ENCODE measurements at places on chromosomes 3 and 15.

DNA sequence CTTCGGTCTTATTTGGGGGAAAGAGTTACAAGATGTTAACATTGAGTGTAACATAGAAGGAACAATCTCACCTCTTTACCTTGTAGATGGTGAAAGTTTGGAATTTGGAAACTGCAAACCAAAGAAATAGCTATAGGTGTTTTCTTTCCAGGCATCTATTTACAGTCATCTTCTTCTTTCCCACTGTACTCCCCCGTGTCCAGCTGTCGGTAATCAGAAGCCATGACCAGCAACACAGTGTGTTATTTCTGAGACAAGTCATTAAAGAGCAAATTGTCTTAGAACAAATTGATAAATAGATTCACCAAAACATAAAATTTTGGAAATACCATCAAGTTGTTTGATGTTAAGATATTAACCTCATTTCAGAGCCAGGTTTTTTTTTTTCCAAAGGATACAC, 590.5 kb upstream of the NAALADL2 start:
- no peak for DNase-seq

- DNase-seq, result peak; percentile 19
Measured at GRCh38 chr15:60511351-60512031, 32.5 kb upstream of the ICE2 start.

DNA sequence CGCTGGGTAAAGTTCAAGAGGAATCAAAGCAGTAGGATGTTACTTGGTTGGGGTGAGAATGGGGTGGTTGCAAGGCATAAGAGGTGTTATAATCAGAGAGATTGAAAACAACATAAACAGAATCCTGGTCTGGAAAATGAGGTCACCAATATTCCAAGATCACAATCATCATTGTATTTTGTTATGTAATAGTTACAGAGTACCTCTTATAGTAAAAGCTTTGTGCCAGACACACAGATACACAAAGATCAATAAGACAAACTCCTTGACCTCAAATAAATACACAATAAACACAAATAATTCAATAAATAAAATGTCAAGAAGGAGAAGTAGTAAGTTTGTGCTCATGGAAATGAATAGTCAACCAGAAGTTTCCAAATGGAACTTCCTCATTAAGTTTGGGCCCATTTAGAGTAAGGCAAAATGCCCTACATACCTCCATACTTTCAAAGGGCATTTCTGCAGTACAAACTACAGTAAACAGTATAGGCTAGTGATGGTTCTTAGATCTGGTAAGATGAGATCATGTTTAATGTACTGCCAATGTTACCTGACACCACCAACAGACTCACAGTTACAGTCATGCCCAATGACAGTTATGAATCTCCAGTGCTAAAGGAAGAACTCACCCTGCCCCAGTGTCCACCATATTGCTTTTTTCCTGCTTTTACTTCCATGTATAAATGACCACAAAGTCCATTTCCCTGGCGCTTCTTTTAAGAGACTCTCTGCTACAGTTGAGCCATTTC, 93.4 kb downstream of the KCNMB2 start:
- DNase-seq, result no peak

DNA sequence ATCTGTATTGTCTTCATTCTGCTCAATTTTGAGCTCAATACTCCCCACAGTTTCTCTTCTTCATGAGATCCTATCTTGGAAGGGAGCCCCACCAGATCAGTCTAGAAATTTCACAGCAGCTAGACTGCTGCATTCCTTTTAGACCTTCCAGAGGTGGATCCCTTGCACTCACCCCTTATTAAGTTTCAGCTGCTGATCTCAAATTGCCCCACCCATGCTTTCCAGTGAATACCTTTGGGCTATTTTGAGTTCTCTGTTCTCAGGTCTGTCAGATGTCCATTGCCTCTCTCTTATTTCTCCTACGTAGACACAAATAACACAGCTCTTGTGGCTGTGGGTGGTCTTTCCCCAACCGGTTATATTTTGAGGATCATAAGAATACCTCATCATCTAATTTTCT, 60.8 kb downstream of the GPR156 start:
- DNase-seq, result no peak

- peak; percentile 66 for DNase-seq
Measured at GRCh38 chr3:184757022-184757651, 45.3 kb upstream of the MAGEF1 start.

DNA sequence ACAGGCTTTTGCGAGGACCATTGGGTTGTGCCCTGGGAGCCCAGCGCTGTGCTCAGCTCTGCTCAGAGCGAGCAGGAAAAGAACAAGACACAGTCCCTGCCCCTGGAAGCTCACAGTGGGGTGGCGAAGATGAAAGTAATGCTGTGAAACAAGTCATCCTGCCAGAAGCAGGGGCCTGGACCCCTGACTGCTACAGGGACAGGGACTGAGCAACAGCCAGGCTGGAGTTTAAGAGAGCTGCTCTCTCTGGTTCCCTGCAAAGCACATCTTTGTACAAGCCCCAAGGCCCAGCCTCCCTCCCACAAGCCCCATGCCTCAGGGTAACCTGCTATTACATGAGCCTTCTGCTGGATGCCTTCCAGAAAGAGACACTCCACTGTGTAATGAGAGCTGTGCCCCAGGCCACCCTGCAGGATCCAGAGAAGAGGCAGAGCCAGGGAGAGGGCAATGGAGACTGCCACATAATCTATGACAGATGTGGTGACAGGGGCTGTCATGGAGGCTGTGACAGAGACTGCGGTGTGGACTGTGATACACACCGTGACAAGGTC, 7.1 kb upstream of the HCN4 start:
- no peak for DNase-seq

DNA sequence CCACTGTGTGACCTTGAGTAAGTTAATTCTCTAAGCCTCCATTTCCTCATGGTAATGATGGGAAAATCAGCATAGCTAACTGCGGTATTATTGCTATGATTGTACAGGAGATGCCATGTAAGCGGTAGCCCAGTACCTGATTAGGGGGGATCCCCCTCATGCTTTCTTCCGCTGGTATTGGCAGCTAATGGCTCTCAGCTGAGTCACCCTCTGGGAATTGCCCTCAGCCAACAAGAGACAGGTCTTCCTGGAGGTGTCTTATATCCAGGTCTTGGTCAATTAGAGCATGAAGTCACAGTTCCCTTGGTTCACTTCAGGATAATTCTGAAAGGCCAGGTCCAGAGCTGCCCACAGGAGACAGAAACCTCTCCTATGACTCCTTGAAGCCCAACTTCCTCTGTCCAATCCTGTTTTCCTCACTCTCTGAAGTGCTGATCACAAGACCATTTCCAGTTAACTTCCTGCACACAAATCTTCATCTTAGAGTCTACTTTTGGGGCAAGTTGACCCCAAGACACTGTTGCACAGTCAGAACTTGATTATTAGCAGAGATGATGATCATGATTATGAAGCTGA, 724.7 kb upstream of the ZNF385D start:
- DNase-seq, result no peak

GRCh38 chr3:99925584-99926230, 108.0 kb downstream of the CMSS1 start:
- peak; percentile 62 for DNase-seq

DNA sequence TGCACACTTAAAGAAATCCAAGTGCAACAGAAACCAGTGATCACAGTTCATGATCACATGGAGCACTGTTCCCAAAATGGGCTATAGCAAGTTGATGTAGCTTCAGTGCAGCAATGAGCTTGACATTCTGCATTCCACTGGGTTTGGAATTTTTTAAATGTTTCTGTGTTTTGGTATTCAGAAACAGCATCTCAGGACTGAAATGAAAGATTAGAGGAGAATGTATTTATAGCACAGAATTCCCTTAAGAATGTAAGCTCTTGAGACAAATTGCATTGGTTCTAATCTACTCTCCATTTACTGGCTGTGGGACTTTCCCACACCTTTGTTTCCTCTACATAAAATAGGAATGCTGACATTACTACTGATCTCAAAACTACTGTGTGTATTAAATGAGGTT, 162.7 kb downstream of the FGF12 start:
- no peak for DNase-seq

DNA sequence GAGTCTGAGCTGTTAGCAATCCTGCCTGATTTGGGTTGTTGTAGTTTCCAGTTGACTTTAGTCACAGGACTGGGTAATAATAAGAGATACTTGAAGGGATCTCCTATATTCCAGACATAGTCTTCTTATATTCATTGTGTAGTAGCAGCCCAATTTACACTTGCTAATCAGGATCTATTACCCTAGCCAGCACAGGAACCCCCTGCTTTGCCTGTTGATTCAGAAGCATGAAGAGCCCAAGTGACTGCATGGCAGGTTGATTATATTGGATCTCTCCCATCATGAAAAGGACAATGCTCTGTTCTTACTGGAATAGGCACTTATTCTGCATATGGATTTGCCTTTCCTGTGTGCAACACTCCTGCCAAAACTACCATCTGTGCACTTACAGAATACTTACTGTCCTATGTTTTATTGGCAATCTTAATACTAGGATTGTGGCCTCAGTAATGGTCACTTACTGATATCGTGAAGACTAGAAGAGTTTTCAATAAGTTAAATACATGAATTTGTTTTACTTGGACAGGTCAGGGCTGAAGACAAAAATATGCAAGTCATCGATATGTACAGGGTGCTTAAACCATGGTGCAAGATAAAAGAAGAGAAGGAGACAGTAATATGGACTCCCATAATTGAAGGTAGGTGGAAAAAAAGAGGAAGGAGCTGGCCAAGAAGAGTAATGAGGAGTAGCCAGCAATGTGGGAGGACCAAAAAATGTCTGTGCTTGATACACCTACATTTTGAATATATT, 304.1 kb downstream of the MCTP2 start:
- no peak for DNase-seq

DNA sequence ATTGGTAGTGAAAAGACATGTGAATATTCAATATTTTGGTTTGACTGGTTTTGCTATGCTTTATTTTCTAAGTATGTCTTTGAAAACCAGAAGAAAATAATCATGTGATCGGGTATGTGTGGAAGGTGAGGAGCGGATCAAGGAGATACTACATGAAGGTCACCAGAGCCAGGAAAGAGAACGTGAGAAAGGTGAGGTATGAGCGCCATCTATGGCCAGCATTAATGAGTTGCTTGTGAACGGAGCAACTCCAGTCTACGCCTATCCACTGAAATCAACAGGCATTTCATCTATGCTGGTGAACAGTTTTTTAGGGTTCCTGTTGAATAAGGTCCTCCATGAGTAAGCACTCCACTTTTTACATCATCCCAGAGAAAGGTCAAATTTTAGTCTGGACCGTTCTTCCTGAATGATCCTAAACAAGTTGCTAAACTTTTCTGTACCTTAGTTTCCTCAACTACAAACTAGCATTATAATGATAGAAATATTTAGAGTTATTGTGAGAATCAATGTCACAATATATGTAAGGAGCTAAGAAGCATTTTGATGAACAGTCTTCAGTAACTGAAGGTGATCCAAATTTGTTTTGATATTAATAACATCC, 1435.2 kb upstream of the CADM2 start:
- DNase-seq, result peak; percentile 43

GRCh38 chr3:52838561-52839267, 3.9 kb upstream of the MUSTN1 start:
- no peak for DNase-seq

DNA sequence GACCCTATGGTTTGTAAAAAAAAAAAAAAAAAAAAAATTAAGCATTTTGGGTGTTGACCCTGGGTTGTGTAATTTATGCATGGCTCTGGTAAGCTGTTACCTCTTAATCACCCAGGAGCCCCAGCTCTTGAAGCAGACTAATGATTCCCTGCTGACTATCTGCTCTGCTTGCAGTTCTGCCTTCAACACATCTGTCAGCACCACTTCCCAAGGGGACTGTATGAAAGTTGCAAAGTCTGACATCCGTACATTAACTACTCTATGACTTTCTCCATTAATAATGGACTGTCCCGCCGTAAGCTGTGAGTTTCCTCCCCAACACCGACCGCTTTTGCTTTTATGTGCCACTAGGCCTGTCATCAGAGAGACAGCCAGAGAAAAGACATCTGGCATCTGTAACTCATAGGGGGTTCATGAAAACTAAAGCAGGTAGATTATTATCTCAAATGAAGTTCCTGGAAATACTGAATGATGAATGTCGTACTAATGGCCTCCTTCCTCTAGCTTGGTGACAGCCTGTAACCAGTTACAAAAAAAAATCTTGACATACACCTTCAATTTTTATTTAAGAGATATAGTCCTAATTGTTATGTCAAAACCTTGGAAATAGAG, 271.5 kb downstream of the IL5RA start:
- DNase-seq, result no peak

- DNase-seq, result peak; percentile 56
Measured at GRCh38 chr15:98671060-98672008, 23.0 kb downstream of the IGF1R start.

Measured in large intestine (tissue), 12 donors.